Endothelial cell of umbilical vein (primary cell): ENCODE measurements at places on chromosomes 7 and 10. TPM values are rescaled to one million over a fixed set of nuclear protein-coding genes. Genes with fewer than 3 reads are reported as not detected.

- DNase-seq: no peak
Measured at GRCh38 chr10:96411716-96412320, 53.0 kb upstream of the OPALIN start.

DNA sequence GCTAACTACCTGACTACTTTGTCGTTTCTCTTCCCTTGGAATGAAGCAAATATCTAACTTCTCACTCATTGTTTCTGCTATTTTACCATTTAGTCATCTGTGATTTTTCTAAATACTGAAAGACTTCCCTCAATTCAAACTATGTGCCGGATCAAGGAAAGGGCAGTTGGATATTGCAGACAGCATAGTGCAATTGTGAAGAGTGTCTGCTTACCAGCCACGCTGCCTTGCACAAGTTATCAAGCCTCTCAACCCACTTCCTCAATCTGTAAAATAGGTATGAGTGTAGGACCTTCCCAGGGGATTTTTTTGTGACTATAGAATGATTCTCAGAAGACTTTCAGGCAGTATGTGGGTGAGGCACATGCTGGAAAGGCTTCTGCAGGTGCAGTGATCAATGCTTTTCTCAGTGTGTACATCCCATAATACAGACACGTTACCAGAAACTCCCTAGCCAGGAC lies 54.3 kb downstream of the EGFR start:
- no peak for DNase-seq

DNA sequence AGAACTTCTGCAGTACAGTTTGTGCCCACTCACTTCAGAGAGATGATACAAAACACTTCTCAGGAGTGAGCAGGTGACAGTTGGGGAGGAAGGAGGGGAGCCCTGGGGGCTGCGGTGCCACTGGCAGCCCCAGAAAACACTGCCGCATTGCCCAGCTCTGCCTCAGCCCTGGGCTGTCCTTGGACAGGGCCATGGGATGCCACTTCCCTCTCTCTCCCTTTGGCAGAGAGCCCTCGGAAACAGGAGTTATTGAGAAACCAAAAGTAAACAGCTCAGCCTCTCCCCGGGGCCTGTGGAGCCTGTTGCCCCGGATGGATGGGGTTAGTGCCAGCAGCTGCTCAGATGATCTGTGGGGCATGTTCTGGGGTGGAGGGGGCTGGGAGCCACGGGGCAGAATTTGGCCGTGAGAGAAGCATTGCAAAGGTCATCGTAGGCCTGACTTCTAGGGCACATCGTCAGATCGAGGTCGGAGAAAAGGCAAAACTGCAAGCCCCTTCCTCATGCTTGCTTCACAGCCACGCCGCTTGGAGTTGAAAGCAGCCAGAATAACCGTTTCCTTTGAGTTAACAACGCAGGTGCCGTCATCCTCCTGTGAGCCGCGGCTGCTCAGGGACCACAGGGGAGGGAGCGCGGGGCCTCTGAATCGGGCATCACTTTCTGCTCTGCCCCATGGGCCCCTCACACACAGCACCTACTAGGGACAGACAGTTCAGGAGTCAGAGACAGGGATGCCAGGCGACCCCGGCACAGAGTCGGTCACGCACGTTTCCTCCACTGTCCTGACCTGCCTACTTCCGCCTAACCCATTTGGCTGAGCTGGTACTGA lies 256.4 kb downstream of the CAMK1D start:
- no peak for DNase-seq

DNA sequence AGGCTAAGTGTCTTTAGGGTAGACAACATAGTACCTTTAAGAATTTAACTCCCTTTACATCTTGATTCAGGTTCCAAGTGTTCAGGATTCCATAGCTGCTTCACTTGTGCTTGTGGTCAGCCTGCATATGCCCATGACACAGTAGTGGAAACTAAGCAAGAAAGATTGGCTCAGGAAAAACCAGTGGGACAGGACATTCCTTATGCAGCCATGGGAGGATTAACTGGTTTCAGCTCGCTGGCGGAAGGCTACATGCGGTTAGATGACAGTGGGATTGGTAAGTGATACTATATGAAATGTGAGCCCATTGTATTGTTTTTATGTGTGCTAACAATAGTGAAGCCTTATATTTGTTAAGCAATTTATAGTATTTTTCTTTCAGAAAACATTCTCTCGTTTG lies 11.3 kb downstream of the FAM221A start:
- DNase-seq: no peak

GRCh38 chr7:3821488-3821887 lies 520.4 kb downstream of the SDK1 start:
- no peak for DNase-seq

DNA sequence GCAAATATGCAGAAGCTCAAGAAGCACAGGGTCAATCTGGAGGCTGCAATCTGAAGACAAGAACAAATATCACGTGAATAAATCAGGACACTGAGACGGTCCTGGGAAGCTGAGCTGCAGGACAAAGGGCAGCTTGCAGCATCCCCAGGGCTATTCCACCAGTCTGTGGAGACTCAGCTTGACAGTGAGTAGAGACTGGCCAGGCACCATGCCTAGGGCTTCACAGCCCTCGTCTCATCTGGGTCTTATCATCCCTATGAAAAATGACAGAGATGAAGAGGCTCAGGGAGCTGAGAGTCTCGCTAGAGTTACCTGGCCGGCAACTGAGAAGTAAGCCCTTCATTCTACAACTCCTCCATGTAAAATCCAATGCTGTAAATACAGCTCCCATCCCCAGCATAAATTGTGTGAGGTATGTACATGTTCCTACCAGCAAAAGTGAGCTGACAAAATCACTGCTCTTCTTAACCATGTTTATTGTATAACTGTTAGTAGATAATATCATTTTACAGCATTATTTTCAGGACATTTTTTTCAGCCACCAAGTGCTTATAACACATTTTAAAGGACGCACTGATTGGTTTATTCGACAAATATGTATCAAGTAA lies 186.6 kb upstream of the IGFBP3 start:
- no peak for DNase-seq

DNA sequence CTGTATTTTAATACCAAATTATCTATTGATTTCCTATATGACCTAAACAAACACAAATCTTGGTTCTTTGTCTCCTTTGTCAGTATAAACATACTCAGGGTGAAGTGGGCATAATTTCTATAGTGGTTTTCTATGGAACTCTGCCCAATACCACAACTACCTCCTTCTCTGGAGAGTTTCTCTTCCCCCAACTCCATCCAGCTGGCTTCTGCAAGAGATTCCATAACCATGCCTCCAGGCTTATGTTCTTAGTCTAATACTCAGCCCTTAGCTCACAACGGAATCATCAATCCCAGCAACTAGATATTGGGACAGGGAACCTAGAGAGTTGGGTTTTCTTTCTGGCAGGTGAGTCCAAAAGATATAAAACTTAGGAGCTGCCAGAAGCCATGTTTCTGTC lies 127.3 kb downstream of the TRIL start:
- DNase-seq: no peak

GRCh38 chr7:46315891-46316290 lies 394.8 kb upstream of the IGFBP3 start:
- DNase-seq: no peak

DNA sequence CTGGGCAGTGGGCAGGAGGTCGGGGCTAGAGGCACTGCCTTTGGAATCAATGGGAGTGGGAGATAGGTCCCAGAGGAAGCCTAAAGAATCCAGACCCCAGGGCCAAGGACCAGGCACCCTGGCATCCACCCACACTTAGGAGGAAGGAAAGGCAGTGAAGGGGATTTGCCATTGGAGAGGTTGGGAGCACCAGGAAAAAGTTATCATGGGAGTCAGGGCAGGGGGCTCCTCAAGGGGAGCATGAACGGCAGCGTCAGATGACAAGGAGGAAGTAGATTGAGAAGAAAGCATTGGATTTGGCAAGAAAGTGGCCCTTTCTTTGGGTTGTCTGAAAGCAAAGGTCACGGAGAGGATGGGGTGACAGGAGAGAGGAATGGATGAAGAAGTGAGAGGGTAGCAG lies 142.8 kb downstream of the ADAM12 start:
- DNase-seq: no peak

DNA sequence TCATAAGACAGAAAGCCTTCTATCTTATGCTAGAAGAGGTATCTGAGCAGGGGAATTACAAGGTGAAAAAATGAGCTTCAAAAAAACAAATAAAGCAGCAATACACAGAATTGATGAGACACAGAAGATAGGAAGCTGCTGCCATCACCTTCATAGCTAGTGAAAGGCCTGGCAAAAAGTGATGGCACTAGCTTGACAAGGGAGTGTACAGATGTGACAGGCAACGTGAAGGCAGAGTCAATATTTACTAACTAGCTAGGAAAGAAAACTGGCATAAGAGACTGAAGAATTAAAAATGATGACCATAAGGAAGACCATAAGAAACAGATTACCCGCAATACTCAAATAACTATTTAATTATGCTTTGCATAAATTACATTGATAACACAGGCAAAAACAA lies 9.4 kb downstream of the GPR22 start:
- DNase-seq: no peak

The PDAP1 gene
- 148 and 150 TPM in 2 replicates for total RNA-seq

The VIPR2 gene
- total RNA-seq: not detected in 2 replicates

The ZNF12 gene
- total RNA-seq: 13.4 TPM in 2 replicates

The WDR86 gene
- total RNA-seq: not detected in 2 replicates
